CD4-positive, alpha-beta T cell (primary cell): ENCODE measurements at places on chromosomes 5 and 9.
A peak's percentile ranks its signal among the peaks of the same experiment; 100 is the strongest.

- no peak for DNase-seq
Measured at GRCh38 chr5:107275333-107275732, 395.4 kb downstream of the EFNA5 start.

- DNase-seq, result no peak
Measured at GRCh38 chr5:171483551-171484135, 64.2 kb downstream of the FGF18 start.

DNA sequence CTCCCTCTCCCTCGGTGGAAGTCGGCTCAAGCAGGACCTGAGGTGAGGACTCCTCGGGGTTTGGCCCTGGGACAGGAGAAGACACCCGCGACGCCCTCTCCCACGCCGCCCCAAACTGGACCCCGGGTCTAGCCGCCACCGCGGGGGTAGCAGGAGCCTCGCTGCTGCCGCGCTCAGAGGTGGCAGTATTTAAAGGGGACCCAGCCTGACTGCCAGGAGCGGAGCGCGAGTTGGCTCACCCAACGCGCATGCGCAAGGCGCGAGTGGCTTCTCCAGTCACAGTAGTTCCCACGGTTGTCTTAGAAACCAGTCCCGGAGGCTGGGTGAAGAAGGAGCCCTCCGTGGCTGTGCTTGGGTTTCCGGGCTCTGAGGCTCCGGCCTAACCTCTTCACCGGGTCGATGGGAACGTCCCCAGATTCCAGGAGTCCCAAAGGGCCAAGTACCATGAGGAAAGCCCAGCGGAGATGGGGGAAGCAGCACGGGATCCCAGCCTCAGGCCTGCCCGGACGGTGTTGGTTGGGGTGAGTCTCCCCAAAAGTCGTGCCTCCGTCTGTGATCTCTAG, 477.8 kb downstream of the SPATA31A7 start:
- DNase-seq, result no peak

- DNase-seq, result no peak
Measured at GRCh38 chr5:176590035-176590717, 19.8 kb downstream of the GPRIN1 start.

DNA sequence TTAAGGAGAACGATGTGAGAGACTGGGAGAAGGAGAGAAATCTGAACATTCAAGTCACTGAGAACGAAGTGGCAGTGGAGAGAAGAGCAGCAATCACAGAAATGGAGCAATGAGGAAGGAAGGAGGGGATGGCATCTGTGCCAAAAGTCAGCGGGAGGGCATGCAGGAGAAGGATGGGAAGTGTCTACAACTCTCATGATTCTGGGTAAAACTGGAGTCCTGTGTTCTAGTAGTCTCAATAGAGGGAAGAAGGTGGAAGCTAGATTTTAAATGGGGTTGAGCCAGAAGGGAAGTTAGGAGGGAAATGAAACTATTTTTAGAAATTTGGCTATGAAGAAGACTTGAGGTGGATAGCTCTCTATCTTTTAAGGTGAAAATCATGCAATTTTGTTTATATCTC, 39.1 kb upstream of the SPATA31C2 start:
- DNase-seq, result no peak

DNA sequence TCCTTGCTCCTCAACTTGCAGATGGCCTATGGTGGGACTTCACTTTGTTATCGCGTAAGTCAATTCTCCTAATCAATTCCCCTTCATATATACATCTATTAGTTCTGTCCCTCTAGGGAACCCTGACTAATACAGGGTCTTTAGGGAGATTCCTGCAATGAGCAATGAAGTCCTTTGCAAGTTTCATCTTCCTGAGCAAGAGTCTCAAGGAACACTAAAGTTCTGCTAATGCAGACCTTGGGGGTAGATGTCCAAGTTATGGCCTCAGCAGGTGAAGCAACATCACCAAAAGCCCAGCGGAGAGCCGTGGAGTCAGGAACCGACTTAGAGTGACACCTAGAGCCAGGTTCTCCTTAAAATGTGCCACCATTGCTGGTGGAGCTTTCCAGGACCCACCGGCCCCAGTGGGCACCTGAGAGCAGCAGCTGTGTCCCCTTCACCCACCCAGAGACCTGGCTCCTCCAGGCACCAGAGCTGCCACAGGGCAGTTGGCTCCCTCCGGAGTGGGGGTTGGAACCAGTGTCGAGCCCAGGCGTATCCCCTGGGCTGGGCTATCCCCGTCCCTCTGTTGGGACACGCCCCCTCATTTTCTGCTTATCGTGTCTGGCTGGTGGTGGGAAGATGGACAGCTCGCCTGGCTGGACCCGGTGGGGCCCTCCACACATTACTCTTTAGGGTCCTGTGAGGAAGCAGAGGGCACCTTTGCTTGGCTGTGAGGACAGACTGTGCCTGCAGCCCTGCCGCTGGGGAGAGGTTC, 10.9 kb upstream of the FCN1 start:
- DNase-seq, result no peak

- DNase-seq, result no peak
Measured at GRCh38 chr5:180120237-180121101, 48.9 kb upstream of the RNF130 start.

- peak; percentile 16 for DNase-seq
Measured at GRCh38 chr9:109143881-109144562, 23.0 kb downstream of the FRRS1L start.

- no peak for DNase-seq
Measured at GRCh38 chr9:90466441-90466840, 176.2 kb downstream of the DIRAS2 start.

DNA sequence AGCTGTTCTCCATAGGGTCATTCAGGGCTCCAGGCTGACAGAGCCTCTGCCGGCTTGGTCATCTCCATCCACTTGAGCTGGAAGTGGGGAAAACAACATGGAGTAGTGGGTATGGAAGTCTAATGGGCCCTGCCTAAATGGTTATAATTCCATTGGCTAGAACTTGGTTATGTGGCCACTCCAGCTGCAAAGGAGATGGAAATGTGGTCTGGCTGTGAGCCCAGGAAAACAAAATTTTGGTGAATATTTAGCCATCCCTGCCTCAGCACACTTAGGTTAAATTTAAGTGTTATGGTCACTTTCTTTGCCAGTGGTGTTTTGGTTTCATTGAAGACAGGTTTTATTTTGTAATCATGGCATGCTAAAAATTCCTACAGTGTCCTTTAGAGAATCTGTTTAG, 112.3 kb downstream of the SMARCA2 start:
- no peak for DNase-seq

DNA sequence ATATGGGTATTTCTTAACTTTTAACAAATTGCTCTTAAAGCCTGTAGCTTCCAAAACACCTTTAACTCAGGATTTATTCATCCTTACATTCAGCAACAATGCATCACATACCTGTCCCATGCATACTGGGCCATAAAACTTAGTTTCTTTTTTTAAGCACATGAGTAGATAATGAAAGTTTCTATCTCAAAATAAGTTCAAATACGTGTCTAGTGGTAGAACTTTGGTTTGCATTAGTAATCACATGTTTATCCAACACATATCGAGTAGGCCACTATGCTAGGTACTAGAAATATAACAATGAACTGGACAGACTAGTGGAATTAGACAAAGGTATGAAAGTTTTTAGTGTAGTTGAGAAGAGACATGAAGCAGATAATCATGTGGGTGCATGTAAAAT, 99.6 kb downstream of the DOCK2 start:
- DNase-seq, result no peak

GRCh38 chr5:163914910-163915309, 409.5 kb downstream of the MAT2B start:
- DNase-seq, result no peak

DNA sequence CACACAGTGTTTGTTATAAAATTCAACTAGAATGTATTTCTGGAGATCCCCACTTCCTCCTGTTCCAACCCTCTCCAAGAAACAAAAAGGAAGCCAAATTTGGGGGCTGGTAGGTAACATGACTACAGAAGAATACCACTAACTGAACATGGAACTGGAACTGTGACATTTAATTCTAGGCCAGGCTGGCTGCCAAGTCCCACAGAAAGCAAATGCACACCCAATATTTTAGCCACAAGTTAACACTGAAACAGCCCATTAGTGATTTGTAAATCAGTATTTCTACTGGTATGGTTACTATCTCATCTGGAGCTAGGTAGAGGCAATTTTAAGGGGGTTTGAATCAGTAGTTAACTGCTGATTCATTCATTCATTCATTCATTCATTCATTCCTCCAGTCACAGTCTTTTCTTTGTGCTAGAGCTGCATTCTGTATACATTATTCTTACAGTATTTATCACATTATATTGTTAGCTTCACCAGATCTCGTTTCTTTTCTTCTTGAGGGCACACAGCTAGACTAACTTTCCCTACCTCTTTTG, 131.7 kb upstream of the GDNF start:
- DNase-seq, result no peak

DNA sequence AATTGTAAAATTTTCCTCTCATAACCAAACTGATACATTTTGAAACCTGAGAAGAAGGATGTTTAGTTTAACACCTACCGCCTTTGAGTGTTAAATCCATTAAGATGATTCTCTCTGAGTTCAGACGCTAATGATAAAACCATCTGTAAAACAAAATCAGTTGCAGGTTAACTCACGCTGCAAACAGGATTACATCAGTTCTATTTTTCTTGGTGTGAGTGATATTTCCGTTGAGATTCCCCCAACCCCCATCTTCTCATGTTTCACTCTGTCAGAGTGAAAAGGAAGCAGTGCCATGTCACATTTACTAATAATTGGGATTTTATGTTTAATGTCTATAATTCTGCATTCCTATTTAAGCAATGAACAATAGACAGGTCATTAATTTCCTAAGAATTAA, 146.5 kb downstream of the FANCC start:
- DNase-seq, result no peak

GRCh38 chr5:40437452-40437861, 242.3 kb upstream of the PTGER4 start:
- DNase-seq, result no peak

DNA sequence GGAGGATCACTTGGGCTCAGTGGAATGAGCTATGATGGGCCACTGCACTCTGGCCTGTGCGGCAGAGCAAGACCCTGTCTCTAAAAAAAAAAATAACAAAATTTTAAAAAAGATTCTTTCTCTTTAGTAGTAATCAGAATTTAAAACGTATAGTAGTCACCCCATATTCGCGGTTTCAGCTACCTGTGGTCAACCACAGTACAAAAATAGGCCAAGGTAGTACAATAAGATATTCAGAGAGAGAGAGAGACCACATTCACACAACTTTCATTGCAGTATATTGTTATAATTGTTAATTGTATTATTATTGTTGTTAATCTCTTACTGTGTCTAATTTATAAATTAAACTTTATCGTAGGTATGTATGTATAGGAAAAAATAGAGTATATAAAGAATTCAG, 18.7 kb downstream of the INIP start:
- peak; percentile 28 for DNase-seq

DNA sequence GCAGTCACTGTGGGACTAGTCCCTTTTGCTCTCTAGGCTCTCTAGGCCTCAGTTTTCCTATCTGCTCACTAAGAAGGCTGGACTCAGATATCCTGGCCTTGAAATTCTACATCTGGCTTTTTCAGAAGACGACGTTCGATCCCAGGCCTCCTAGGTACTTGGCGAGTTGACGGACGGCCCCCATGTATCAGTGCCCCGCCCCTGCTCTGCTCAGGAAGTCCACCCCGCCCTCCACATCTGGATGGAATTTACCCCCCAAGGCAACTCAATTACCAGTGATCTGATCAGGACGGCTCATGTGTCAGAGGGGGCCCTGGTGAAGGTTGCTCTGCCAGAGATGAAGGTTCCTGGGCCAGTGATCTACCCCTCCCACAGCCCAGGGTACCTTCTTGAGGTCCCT, 44.1 kb upstream of the SYNPO start:
- DNase-seq, result no peak

DNA sequence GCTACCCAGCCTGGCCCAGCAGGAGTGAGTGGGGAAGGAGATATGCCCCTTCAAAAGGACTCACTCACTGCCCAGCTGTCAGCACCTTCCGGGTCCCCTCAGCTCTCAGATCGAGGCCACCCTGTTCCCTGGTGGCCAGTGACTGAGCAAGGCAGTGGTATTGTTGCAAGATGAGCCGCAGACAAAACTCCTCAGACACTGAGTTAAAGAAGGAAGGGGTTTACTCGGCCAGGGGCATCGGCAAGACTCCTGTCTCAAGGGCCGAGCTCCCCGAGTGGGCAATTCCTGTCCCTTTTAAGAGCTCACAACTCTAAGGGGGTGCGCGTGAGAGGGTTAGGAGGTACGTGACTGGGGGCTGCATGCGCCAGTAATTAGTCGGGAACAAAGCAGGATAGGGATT, 9.7 kb upstream of the N4BP3 start:
- no peak for DNase-seq

GRCh38 chr9:116572095-116572748, 114.9 kb upstream of the TRIM32 start:
- DNase-seq, result no peak

DNA sequence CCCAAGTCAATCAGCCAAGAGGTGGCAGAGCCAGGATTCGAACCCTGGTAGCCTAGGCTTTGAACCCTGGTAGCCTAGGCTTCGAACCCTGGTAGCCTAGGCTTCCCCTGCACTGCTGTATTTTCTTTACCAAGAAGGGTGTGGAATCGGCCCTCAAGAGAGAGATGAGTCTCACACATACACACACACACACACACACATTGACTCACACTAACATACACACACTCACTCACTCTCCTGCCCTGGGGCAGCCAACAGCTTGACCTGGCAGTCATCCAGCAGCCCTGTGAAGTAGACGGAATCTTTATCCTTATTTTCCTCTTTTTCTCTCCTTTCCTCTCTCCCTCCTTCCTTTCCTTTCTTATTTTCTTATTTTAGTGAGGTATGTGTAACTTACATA, 55.4 kb upstream of the RPL26L1 start:
- no peak for DNase-seq

DNA sequence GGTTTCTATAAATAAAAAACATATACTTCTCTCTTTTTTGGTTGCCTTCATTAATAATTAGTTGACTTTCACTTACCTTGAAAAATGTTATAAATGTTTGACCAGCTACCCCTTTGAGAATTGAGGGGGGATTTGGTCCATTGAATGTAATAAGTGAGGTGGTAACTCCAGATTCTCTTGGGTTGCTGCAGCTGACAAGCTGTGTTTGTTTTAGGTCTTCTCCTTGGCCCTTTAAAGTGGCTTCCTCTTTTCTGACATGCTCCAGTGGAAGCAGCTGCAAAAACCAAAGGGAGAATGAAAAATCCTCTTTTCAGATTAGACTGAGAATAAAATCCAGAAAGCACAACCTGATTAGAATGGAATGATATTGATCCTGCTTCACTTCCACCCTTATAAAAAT, 410.5 kb downstream of the TMEM38B start:
- no peak for DNase-seq

- DNase-seq, result no peak
Measured at GRCh38 chr5:171771856-171772255, 13.8 kb upstream of the SMIM23 start.
